ENCODE measurements at places on chromosomes 2 and 18. TPM values are rescaled to one million over a fixed set of nuclear protein-coding genes. Genes with fewer than 3 reads are reported as not detected.

Gene ORMDL1
- total RNA-seq, result 63.4 TPM

Gene TET3
- 9.5 TPM for total RNA-seq

Gene FOXI3
- total RNA-seq, result not detected

- DNase-seq, result peak; percentile 76
These were observed 149.8 kb downstream of the COPS8 start for GRCh38 chr2:237235383-237236095.

DNA sequence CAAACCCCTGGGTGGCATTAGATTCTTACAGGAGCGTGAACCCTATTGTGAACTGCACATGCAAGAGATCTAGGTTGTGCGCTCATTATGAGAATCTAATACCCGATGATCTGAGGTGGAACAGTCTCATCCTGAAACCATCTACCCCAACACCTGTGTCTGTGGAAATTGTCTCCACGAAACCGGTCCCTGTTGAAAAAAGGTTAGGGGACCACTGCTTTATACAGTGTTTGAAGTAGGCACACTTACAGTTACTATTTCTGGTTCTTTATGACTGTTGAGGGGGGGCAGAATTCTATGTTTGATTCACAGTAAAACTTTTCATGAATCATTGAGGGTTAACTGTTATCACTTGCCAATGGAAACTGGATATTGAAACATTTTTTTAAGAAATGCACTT, 72.0 kb downstream of the RIF1 start:
- DNase-seq, result no peak

GRCh38 chr2:105194022-105194675, 47.4 kb upstream of the GPR45 start:
- no peak for DNase-seq

Gene GPR55
- total RNA-seq, result 0.18 TPM

Gene CNNM3
- total RNA-seq, result 11.1 TPM

DNA sequence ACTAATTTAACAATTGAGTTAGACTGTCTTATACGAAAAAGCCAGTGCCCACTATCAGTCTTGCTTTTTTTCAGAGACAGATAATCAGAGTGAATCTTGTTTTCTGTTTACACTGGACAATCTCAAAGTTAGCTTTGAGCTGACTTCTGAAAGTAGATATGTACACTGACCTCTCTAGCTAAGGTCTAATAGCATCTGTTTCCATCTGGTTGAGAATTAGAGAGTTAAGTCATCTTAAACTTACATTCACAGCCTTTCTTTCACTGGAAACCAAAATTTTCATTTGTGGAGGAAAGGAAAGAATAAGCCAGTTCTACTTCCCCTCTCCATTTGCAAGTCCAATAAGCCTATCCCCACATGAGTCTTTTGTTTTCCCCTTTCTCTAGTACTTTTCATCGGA, 89.3 kb downstream of the VRK2 start:
- DNase-seq, result no peak

Gene IL1F10
- not detected for total RNA-seq

GRCh38 chr2:2456721-2457120, 125.6 kb upstream of the MYT1L start:
- DNase-seq, result no peak

Gene DTNA
- 101 TPM for total RNA-seq

DNA sequence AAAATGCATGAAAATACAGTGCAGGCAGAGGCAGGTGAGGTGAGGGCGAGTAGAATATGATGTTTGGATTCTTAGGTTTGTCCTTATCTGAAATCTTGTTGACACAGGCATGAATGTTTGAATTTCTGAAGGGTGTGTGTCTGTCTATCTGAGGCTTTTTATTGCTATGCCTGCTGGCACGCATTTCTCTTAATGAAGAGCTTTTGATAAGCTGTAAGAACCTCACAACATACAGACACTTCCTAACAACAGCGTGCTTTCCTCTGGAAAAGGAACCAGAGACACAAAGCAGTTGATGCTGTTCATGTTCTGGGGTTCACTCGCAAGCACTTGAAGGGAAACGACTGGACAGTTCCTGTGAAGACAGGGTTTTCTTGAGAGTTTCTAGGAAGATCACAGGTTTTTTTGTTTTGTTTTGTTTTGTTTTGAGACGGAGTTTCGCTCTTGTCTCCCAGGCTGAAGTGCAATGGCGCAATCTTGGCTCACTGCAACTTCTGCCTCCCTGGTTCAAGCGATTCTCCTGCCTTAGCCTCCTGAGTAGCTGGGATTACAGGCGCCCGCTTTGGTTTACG, 33.3 kb upstream of the CABLES1 start:
- DNase-seq, result no peak

DNA sequence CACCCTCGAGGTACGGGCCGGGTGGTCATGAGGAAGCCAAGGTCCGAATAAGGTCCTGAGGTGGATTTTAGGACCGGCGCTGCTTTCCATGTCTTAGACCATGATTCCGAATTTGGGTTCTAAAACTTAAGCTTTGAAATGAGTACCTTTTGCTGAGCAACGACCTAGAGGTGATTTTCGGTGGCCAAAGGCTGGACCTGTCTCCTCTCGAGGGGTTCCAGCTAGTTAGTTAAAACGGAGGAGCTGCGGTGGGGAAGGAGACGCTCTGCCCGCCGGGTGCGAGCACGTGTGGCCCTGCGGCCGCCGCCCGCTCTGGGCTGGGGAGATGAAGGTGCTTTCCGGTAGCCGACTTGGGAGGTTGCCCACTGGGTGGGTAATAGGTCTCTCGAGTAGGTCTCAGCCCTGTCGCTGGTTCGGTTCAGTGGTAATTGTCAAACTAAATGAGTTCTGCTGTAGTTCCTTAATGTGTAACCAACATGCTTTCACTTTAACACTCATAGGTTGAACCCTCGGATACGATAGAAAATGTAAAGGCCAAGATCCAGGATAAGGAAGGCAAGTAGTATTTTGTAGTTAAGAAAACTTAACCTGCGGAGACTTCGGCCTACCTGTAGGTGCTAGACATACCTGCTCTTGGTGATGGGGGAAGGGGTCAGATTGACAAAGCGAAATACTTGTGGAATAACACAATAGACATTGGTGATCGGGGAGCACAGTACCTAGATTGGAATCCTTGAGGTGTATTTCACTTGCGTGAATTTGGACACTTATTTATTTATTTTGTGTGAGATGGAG, 572 bp downstream of the RPS27A start:
- DNase-seq, result peak; percentile 63

- no peak for DNase-seq
These were observed 7.6 kb upstream of the DSG2 start for GRCh38 chr18:31490387-31490786.

DNA sequence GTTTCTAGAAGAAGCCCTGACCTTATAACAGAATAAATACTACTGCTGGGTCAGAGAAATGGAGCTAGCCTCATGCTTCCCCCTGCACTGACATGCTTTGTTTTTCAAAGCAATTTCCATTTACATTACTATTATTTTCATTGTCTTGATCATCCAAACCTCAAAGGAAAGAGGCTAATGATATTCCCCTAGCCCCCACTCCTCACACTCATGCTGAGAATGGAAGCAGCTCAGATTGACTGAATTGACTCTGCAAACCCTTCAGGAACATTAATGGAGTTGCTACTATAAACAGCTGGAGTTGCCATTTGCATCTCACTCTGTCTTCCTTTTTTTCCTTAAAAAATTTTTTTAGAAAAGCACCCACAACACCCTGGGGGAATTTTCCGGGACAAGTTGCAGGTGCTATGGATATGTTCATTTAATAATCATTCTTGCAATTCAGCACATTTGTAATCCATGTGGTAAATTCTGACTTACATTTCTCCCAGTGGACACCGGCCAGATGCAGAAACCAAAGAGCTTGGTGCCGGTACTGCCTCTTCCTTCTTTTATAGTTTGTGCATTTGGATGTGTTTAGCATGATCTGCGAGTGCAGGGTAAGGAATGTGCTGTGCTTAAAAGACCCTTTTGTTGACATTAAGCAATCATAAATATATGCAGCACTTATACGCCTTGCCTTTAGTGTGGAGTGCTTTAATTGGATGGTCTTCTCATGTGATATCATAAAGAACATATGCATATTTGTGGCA, 103.3 kb upstream of the OSR1 start:
- no peak for DNase-seq

- no peak for DNase-seq
These were observed 48.8 kb downstream of the ANKRD44 start for GRCh38 chr2:197261808-197262226.

- DNase-seq, result no peak
These were observed 64.7 kb downstream of the TEX51 start for GRCh38 chr2:126963390-126963789.

GRCh38 chr2:50575232-50575631, 456.7 kb downstream of the NRXN1 start:
- DNase-seq, result no peak

DNA sequence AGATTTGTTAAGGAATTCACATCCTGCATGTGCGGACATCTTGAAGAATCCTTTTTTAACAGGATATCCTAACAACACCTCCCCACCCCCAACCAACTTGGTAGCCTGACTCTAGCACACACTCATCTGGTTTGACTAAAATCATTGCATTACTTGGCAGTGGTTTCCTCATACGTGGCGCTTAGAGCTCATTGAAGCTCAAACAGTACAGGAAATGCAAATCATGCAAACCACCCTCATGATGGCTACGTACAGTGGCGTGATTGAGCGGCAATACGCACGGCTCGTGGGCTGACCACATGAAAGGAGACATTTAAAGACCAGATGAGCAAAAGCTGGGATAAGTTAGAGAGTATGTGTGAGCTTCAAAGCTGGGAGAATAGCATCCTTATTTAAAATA, 336.2 kb downstream of the ZEB2 start:
- no peak for DNase-seq

DNA sequence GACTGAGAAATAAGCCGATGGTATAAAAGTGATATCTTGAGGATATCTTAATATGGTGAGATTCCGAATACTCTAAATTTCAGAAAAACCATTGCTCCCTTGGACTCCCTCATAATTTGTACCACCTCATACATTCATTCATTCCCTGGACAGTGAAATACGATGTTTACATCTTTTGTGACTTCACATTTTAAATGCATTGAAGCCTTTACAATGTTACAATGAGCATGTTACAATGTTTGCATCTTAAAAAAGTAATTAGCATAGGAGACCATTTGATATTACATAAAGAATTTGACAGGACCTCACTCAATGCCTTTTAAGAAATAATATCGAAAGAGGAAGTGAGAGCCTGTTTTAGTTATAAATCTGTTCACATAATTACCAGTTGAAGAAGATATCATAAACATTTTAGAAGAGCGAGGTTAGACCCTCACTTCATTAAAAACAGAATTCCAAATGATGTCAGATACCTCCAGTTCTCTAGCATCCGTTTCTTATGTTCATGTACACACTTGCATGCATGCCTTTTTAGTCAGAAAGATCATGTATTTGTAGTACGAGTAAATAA, 372.0 kb downstream of the ARHGAP15 start:
- DNase-seq, result no peak

GRCh38 chr2:6757215-6757614, 108.5 kb downstream of the CMPK2 start:
- DNase-seq, result no peak

DNA sequence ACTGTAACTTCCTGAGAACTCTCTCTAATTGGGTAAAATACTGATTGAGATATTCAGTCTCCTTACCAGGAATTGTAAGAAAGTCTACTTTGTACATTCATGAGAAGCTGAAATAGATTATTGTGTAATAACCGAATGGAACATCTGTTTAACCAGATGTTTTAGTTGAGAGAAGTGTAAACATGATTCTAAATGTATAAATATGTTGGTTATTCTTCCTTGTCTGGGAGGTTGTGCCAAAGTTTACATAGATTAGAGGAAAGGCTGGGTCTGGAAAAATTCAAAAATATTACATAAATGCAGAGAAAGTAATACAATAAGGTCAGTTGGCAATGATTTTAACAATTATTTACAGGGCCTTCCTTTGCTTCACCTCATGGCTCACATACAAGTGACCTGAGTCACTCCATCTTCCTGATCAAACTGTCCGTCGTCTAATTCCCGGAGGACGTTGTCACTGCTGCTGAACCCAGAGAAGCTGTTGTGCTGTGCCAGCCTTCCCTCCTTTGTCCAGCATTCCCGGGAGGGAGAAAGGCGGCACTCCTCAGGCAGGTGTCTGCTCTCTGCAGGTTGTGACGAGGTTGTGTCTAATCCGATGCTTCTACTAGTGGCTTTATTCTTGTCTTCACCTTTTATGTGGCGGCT, 55.9 kb downstream of the MOB4 start:
- DNase-seq, result no peak

Gene DSG3
- total RNA-seq, result not detected
